M059J (cell line): ENCODE measurements at places on chromosomes 3 and 15. TPM values are rescaled to one million over a fixed set of nuclear protein-coding genes. Genes with fewer than 3 reads are reported as not detected.

The TRPC1 gene
- 23.9 and 25.2 TPM in 2 replicates for total RNA-seq

The CD86 gene
- 0.37 TPM in 1 of 2 replicates, not detected in the other for total RNA-seq

DNA sequence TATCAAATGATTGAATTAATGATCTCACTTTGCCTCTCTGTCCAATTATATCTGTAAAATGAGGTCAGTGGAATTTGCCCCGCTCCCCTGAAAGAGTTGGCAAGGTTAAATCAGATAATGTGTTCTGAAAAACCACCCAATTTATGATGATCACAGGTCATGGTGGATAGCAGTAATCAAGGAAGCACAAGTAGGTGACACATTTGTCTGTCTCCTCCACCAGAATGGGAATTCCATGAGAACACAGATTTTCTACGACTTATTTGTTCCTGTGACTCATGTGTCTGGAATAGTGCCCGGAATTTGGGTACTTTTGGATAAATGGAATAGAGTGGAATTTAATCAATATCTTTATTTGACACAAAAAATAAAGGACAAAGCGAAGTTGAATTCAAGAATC, 220.9 kb upstream of the SUCLG2 start:
- DNase-seq: peak; percentile 32

DNA sequence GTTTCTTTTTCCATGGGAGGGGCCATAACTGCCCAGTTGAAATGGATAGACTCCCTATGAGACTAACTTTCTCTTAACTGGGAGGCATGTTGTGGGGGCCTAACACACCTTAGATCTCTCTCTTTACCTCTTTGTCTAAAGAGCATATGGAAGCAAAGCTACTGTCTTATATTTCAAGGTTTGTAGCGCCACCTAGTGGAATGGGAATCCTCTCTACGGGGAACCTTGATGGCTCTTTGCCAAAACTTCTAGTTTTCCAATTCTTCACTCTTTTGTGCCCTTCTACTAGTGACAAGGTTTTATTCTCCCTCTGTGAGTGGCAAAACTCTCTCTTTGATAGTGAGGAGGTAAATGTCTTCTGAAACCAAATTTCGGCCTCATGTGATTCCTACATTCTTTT, 1030.4 kb upstream of the CADM2 start:
- DNase-seq: peak; percentile 0

DNA sequence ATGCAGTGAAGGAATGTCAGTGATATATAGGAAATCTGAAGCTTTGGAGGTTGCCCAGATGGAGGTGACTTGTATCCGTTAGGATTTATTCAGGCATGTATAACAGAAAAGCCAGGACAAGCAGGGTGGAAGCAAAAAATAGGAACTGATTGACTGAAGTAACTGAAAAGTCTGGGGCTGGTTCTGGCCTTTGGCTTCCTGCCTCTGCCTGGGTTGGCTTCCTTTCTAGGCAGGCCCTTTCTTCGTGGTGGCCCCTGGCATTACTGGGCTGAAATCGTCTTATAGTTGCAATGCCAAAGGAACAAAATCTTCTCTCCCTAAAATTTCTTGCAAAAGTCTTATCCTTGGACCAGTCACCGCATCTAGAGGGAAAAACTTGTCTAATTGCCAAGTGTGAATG, 386.1 kb downstream of the PTPRG start:
- no peak for DNase-seq
